ENCODE measurements at places on chromosomes 3 and 15.

- peak; percentile 73 for DNase-seq
Measured at GRCh38 chr15:88331291-88331690, 74.8 kb upstream of the NTRK3 start.

- no peak for DNase-seq
Measured at GRCh38 chr3:54445630-54446029, 323.3 kb downstream of the CACNA2D3 start.

DNA sequence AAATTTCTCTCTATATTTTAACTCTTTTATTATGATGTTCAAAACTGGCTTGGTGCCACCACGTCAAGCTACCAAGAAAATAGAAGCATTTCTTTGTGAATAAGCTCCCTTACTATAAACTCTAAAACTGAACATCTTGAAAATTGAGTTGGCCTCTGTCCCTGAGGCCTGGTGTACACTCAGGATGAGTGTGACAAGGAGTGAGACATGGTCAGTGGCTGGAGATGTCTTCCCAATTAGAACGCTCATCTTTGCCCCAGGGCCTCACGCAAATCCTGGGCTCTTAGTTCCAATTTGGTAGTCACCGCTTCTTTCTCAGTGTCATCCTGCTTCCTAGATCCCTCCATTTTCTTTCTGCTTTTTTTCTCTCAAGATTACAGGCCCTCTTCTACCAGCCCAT, 26.2 kb downstream of the SLC2A2 start:
- no peak for DNase-seq

DNA sequence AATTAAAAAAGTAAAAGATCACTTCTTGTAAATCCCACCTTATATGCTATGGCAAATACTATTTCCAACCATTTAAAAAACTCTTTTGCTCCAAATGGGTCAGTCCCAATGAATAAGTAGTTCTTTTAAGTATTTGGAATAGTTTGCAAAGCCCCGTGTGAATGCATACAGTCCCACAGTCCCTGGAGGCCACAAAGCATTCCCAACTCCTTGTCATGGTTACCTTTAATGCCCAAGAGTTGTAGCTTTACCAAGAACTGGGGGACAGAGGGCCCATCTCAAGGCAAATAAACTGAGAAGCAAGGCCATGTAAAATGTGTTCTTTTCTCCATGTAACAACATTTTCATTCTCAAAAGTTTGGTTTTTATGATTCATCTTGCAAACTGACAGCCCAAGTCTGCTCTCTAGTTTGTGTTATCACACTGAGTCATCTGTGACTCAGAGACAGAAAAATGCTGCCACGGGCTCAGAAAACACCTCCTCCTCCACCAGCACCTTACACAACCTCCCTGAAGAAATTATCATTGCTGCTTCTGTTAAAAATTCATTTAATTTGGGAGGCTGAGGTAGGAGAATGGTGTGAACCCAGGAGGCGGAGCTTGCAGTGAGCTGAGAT, 336.2 kb downstream of the ERC2 start:
- no peak for DNase-seq

DNA sequence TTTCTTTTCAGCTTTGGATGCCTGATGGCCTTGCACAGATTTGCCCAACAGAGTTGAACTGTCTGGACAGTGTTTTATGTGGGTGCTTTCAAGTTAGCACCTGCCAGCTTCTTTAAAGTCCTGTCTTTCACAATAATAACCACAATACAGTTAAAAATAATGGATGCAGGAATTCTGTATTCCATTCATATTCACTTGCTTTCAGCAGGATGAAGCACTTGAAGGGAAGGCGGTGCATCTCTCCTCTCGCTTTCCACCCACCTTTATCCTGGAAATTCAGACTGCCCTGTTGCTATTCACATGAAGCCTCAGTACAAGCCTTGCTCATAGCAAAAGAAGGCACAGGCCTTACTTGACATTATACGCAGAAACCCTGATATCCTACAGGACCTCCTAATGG, 26.5 kb upstream of the GYG1 start:
- no peak for DNase-seq

DNA sequence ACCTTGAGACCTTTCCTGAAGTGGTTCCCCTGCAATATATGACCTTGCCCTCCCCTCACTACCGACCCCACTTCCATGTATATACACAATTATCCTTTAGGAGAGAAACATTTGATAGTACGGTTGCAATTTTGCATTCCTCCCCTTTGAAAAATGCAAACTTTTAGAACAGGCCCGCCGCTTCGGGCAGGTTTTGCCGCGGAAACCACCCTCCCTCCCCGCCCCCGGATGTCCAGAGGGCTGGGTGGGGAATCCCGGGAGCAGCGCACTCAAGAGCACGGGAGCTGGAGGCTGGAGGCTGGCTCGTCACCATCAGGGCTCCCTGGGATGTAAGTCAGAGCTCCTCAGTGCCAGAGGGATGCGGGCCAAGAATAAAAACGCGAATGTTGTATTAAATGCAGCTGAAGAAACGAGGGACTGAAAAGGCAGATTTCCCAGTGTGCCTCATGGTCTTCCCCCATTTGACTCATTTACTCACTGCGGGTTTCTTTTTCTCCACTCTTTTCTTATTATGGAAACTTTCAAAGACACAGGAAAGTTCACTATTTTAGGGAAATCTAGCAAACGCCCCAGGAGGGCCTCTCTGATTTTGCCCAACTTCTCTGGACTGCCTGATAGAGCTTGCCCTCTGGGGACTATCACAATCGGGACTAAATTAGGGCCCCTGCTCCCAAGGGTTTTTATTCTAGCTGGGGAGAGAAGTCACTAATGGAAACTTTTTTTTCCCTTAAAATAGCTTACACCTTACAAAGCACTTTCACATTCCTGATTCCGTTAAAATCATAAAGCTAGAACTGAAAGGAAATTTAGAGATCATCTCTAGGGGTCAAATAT, 2.9 kb upstream of the USP3 start:
- no peak for DNase-seq

DNA sequence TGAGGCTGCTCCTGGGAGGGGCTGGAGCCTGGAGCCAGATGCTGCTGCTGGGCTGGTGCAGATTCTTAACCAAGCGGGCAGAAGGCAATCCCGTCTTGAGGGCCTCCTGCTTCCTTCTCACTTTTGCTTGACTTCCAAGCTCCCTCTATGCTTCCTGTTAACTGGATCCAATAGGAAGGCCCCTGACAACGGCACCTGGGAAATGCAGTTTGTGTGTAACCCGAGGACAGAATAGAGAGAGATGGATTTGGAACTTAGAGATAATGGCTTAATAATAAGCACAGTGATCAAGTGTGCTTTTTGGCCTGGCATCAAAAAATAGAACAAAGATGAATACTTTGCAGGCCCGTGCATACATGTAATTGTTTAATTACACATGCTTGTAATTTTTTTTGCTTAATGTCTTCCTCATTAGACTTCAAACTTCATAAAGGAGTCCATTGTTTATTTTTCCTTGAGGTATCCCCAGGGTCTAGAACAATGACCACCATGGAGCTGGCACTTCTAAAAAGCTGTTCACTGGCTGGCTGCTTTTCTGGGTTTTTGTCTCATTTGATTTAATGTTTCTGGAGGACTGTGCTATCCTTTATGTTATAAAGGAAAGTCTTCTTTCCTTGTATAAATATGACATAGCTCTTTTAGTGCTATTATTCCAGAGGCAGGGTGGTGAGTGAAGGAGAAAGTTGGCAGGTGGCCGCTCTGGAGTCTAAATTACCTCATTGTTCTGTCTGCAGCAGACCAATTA, 63.3 kb upstream of the MITF start:
- DNase-seq, result no peak

- DNase-seq, result no peak
Measured at GRCh38 chr3:141738891-141739363, 829 bp downstream of the RNF7 start.

DNA sequence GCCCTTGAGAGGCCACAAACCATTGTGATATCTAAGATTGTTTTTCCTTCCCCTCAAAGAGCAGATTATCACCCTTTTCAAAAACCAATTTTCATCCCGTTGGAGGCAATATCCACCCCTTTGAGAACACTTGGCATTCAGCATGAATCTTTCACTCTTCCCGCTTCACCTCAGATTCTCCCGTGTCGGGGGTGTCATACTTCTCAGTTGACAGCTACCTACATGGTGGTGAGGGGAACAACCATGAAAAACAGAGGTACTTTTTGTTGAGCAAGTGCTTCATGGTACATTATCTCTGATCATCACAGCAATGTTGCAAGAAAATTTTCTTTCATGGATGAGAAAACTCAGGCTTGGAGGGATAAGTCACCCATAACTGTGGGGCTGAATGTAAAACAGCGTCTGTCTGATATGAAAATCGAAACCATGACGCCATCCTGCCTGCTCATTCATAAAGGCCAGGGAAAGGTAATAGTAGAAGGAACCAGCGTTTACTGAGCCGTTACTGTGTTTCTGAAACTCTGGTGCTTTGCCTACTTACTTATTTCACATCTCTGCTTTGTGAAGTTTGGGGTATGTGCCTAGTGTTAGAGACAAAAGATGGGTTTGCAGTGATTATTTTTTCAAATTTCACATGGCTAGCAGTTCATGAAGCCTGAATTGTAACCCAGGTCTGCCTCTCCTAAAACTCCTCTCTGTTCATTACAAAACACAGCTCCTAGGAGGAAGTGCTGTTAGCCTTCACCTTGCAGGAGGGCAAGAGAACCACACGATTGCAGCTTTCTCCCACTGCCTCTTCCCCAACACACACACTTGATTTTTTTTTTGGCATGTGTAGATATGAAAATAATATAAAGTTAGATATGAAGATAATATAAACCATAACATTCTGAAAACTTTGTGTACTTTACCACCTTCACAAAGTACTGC, 35.4 kb downstream of the SV2B start:
- DNase-seq, result no peak

DNA sequence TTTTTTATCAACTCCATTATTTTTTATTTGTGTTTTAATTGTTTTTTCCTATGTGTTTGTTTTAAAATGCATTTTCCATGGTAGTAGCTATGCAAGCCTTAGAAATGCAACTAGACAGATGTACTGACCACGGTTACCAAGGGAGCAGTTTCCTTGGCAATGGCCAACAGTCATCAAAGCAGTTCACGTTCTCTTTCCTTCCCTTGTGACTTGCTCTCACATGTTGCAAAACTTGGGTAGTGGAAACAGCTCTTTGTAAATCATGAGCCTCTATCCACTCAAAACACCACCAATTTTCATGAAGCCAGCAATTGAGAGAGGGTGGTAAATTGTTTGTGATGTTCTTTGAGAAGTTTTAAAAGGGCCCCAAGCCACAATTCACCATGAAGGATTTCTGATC, 499.4 kb upstream of the MDFIC2 start:
- no peak for DNase-seq

DNA sequence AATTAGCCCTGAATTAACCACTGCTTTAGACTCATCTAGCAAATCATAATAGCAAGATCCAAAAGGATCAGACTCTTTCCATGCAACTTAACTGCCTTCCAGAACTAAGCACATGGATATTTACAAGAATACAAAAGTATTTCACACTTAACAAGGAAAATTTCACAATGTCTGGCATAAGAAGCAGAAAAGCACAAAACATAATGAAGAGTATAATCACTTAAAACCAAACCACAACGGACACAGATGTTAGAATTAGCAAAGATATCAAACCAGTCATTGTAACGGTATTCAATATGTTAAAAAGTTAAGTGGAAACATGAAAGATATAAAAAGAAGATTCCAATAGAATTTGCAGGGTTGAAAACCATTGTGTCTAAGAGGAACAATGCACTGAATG, 51.5 kb upstream of the COL6A6 start:
- DNase-seq, result no peak

DNA sequence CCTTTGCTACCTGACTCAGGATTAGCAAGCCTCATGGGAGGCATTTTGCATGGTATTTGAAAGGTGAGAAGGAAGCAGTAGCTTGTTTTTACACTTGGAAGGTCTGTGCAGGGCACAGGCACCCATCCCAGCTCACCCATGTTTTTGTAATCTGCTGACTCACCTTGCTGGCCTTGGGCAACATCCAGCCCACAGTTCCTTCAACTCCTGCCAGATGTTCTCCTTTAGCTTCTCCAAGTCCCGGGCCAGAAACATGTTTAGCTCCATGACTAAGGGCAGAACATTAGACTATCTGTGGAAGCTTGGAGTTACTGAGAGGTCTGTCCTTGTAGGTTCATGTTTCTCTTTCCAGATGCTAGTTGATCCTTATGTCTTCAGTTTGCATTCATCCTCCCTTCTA, 12.4 kb upstream of the ZNF770 start:
- DNase-seq, result no peak

- DNase-seq, result no peak
Measured at GRCh38 chr15:65532738-65533051, 2.4 kb downstream of the HACD3 start.

DNA sequence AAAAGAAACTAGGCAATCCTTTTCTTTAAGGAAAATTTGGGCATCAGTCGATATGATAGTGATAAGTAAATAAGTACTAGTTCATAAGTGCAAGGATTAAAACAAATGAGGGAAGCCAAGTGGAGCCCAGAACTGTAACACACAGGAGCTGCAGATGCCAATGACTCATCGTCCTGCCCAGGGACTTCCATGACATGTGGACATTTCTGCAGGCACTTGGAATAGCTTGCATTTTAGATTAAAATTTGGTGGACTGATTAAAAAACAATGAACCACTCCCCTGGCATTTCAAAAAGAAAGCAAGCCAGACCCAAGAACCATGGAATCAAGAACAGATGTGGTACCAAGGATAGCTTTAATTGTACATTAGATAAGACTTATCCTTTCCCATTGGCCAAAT, 2.9 kb downstream of the SAMD7 start:
- DNase-seq, result no peak

DNA sequence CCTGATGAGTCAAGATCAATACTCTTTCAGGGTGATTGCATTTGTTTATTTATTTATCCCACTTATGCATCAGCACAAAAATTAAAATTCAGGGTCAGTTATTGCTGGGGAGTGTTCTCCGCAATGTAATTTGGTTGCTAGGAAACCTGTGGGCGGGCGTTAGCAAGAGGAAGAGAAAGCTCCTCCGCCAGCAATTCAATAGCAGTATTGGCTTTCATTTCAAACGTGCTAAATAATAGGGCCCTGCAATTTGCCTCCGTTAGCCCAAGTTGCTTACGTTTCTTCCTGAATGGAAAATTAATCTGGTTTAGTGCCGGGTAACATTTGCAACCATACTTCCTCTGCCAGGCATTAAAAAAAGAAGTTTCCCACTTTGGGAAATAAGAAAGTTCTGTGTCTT, 35.5 kb upstream of the PLCL2 start:
- DNase-seq, result no peak

DNA sequence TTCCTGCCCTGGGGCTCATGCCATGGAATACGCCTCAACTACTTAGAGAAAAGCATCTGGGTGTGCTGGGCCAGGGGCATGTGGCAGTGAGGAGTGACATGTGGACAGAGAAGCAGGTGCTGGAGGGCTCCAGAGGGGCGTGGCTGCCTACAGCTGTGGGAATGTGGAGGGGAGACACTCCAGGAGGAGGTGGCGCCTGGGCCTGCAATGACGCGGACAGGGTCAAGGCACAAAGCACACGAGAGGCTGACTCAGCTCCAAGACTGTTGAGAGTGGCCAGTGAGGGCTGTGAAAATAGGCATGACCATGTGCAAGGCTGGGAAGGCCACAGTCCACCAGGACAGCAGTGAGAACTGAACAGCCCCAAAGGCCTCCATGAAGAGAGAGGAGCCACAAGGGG, 48.5 kb downstream of the PTH1R start:
- DNase-seq, result no peak

GRCh38 chr3:116445311-116445841, at the start of gene LSAMP:
TSS of gene LSAMP (minus strand) at chr3:116445487.
- DNase-seq, result peak; percentile 25
